ENCODE measurements at places on chromosomes 4 and X.

- DNase-seq, result no peak
Measured at GRCh38 chrX:23365541-23365940, 30.9 kb downstream of the PTCHD1 start.

DNA sequence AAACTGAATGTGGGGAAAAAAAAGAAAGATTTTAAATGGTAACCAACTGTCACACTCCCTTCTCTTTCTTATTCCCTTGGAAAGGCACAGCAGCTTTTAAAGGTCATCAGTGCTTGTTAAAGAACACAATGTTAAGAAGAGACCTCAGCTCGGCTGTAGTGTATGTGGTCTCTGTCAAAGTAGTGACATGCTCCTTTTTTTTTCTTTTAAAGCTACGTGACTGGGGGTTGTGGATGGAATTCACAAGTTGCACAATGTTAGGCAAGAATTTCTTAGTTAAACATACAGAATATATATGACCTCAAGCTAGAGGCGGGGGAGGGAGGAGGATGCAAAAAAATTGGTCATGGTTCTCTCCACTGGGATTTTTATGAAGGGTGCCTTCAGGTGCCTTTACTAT, 45.6 kb downstream of the OCRL start:
- no peak for DNase-seq

- no peak for DNase-seq
Measured at GRCh38 chr4:123950530-123950929, 553.9 kb downstream of the SPRY1 start.

DNA sequence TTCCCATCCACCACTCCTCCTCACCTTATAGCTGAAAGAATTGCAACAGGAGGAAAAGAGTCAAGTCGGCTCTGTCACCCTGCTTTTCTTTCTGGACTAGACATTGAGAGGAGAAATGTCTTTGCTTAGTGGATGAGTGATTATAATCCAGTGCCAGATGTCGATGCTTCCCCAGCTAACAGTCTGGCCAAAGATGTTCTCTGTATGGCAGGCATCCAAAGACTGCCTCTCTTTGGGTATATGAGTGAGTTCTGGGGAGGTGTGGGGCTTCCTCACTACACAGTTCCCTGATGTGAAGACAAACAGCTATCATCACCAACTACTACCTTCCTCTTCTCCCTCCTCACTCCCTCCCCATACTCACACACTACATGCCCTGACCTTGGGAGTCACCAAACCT, 90.9 kb downstream of the COMMD8 start:
- DNase-seq, result no peak

DNA sequence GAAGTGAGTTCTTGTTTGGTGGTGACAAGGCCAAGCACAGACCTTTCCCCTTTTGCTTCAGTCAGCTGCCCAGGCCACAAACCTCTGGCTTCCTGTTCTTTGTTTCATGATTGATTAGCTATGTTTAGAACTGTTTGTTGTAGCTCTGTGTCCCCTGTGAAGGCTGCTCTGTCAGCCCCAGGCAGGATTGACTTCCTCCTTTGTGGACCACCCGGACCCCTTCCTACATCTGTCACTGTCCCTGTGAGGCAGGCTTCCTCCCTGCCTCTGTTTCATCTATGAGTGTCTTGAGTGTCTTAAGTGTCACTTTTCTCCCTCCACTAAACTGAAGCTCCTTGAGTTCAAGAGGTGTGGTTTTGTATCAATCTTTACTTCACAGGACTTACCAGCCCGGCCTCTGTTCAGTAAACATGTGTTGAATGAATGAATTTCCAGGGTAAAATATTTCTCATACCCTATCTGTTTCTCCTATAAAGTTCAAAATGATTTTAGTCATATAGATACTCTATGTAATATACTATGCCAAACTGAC, 83.5 kb downstream of the ZNF674 start:
- no peak for DNase-seq

DNA sequence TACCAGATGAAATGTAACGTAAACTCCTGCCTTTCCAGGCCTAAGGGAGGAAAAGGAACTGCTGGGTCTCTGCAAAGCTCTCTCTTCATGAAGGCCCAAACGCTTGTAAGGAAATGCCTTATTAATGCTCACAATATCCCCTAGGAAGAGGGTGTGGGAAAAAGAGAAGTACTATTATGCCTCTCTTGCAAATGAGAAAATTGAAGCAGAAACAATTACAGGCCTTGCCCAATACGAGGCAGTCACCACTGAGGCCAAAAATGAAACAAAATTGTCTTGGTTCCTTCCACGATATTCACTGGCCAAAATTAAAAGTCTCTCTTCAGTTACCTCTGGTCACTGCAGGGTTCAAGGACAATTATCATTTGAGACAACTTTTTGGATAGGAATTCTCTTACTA, 3.2 kb downstream of the SCARB2 start:
- no peak for DNase-seq

DNA sequence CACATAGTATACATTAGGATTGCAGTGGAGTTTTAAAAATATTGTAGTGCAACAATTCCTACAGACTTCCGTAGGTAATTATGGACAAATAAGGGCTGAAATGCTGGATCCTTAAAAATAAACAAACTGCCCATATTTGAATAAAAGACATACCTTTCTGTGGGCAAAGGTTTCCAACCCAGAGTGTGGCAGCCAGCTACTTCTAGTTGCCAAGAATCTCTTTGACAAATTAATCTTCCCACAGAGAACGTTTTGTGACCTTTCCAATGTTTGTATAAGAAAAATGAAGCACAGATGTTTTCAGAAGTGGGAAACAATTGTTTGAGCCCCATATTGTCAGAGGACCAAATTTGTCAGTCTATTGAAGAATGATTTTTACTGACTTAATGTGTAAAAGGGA, 21.1 kb downstream of the GRPR start:
- no peak for DNase-seq

- no peak for DNase-seq
Measured at GRCh38 chr4:151266497-151266896, 10.5 kb upstream of the PRSS48 start.

DNA sequence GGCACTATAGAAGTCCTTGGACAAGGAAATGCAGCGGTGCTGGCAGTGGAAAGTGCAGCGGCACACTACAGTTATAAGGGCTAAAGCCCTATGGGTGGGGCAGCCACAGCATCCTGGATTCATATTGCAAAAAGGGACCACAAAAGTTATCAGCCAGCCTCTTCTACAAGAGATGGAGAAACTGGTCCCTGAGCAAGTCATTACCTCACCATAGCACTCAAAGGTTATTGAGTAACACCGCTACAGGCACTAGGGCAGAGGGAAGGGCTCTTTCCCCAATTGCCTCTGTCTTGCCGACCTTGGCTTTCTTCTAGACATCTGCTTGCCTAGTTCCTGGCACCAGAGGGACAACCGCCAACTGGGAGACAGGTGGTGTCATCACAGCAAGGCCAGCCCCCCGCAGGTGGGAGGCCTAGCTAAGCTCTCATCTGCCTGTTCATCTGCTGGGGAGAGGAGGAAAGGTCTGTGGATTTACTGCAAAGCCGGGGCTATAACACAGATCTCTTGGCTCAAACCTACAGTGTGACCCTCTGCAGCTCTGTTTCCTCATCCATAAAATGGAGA, 600.0 kb downstream of the BCOR start:
- DNase-seq, result no peak

DNA sequence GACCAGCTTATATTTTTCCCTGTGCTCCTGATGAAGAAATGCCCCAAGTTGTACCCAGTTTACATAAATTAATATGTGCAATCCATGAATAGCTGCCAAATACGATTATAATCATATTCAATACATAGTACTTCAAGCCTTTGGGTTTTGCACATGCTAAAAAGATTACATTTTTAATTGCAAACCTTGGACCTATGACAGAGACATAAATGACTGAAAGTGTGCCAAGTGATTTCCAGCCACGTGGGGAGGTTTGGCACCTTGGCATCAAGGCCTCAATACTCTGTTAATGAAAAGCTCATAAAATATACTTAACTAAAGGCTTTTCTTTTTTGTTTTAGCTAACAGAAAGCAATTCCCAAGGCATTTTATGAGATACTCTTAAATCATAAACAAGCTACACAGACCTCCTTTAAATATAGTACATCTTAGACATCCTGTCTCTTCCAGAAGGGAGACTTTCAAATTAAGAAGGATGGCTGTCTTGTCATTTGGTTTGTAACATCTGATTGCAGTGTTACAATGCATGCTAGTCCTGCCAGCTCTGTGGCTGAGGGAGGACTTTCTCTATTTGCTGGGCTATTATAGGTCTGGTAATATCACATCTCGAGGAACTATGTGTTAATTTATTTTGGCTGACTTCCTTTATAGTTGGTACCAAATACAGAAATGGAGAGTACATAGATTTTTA, 404.1 kb downstream of the AFF2 start:
- no peak for DNase-seq

DNA sequence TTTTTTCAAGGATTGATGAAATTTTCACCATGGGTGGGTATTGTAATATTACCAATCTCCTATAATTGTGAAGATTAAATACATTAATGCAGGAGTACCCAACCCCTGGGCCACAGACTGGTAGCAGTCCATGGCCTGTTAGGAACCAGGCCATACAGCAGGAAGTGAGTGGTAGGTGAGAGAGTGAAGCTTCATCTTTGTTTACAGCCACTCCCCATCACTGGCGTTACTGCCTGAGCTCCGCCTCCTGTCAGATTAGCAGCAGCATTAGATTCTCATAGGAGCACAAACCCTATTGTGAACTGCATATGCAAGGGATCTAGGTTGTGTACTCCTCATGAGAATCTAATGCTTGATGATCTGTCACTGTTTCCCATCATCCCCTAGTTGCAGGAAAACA, 15.1 kb downstream of the RAPGEF2 start:
- no peak for DNase-seq

- DNase-seq, result no peak
Measured at GRCh38 chr4:71011451-71011850, 18.0 kb downstream of the DCK start.

DNA sequence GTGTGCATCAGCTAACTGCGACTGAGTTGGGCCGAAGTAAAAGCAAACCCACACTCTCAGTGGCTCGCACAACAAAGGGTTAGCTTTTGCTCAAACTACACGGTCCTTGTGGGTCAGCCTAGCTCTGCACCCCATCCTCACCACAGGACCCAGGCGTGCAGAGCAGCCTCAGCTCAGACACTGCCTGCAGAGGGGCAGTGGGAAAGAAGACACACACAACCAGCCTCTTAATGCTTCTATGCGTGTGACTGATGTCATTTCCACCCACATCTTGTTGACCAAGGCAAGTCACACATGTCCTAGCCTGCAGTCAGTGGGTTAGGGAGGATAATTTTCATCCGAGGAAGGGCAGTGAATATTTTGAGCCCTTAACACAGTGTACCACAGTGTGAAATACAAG, 40.5 kb downstream of the HMGB2 start:
- no peak for DNase-seq

DNA sequence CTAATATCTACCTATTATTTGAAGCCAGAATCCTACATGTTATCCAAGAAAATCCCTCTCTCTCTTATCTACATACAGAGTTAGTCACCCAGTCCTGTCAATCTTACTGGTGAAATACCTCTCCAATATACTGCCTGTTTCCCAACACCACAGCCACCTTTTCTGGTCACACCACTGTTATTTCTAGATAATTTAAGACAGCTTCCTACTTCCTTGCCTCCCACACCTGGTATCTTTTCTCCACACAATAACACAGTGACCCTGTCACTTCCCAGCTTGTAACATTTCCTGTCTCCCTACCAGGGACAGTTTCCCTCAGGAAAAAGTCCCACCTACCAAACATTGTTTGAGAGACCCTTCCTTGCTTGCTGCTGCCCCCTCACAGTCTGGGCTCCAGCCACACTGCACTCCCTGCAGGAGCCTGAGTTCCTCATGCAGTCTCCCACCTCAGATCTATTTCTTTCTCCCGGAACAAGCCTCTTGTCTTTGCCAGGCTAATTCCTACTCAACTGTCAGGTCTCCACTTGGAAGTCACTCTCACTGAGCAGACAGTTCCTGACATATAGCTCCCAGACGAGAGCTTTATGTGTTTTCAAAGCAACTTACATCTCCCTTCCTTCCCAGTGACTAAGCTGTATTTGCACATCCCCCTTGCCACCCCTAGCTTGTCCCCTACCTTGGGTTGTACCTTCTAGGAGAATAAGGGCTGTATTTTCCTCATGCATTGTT, 73.6 kb upstream of the QRFPR start:
- DNase-seq, result no peak

GRCh38 chr4:3040452-3041191, 33.7 kb downstream of the HTT-AS start:
- DNase-seq, result no peak

DNA sequence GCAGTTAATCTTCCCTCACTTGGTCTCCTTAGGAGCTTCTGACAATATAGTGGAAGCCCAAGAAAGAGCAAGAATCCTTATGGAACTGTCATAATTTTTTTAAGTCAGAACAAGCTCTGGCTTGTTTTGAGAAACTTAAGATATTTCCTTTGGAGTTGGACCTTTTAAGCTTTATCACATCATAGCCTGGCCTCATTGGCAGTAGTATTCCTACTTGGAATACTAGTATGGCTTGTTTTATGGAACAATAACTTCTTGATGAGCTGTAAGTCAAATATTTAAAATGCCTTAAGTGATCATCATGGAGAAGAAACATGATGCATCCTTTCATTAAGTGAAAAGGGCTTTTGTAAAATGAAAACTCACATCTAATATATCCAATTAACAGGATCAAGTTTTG, 78.0 kb upstream of the NRK start:
- DNase-seq, result no peak

DNA sequence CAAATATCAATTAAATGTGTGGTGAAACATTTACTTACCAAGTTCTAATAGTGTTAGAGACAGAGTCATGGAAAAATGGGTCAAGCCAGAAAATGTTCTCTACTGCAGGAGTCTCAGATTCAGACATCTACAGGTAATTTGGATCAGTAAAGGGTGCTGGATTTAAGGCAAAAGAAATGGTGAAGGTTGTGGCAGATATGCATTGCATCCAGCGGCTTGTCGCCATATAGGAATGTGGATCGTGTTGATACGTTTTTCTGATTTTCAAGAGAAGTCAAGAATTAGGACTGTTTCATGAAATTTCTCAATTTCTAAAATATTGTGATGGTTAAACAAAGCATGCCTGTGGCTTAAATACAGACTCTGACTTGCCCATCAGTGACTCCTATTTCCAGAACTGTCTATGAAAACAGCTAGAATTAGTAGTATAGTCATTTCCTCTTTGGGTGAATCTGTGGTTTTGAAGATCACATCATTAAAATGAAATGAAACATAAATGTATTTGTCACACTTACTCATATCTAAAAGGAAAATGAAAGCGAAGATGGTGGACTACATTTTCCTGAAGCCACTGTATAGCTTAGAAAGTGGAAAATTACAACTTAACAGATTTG, 110.1 kb upstream of the VEGFC start:
- DNase-seq, result peak; percentile 41

- no peak for DNase-seq
Measured at GRCh38 chrX:53486285-53486684, 52.1 kb upstream of the HSD17B10 start.

DNA sequence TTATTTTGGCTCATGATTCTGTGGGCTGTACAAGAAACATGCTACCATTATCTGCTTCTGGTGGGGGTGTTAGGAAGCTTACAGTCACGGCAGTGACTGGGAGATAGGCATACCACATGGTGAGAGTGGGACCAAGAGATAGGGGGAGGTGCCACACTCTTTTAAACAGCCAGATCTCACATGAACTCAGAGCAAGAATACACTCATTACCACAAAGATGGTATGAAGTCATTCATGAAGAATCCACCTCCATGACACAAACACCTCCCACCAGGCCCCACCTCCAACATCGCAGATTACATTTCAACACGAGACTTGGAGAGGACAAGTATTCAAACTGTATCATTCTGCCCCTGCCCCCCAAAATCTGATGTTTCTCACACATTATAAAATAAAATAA, 2396.7 kb downstream of the PCDH7 start:
- DNase-seq, result no peak

GRCh38 chr4:150302553-150302952, 224.3 kb downstream of the DCLK2 start:
- peak; percentile 92 for DNase-seq

Data from HS-27A (cell line).